Motor neuron (in vitro differentiated cells): ENCODE measurements at places on chromosomes 16 and 17.

- ATAC-seq: peak; percentile 40
Measured at GRCh38 chr17:48023400-48024148, 14.0 kb downstream of the COPZ2 start.

- no peak for ATAC-seq
Measured at GRCh38 chr16:62353355-62353754, 317.1 kb upstream of the CDH8 start.

DNA sequence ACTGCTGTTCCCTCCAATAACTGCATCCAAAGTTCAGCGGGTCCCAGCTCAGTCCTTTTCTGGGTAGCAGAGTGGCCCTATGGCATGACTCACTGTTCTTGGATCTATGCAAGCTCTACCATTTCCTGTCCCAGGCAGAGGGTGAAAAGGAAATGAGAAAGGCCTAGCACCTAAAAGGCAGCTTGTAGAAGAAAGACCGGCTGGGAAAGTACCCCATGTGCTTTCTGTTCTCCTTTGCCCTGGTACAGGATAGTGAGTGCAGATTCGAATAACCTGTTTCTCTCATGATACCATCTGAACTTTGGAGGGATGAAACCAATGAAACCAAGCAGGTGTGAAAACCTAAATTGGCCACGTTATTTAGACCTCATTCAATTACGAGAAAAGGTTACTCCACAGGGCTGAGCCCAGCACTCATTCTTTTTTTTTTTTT, 12.7 kb upstream of the HASPIN start:
- ATAC-seq: no peak

- ATAC-seq: no peak
Measured at GRCh38 chr16:63774302-63774701, 1347.6 kb downstream of the CDH11 start.

DNA sequence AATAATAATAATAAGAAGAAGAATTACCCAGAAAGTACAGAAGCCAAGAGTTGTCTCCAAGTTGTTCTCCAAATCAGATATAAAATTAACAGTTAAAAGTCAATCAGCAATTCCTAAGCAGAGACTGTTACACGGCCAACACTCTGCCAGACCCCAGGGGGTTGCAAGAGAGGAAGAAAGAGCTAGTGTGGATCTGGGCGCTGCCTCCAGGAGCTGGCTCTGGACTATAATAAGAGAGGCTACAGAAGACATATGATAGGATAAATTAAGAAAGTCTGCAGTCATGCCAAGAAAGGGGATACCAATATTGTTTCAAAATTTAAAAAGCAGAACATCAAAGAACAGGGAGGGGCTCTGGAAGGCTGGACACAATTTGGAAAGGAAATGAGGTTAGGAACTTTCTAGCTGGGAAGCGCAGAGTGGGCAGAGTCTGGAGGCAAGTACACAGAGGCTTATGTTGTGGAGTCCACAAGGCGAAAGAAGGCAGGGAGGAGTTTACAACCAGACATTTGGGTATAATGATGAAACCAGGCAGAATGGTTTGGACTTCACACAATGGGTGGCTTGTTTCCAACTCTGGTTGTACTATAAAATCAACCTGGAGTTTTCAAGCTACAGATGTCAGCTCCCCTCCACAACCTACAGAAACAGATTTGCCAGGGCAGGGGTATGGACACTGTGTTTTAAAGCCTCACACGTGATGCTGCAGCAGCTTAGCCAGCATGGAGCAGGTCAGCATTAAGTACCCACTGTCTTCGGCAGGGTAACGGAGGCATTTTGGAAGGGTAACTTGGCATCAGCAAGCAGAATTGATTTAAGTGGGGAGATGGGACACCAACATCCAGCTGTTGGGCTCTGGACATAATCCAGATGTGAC, 49.4 kb downstream of the SLC39A11 start:
- no peak for ATAC-seq

DNA sequence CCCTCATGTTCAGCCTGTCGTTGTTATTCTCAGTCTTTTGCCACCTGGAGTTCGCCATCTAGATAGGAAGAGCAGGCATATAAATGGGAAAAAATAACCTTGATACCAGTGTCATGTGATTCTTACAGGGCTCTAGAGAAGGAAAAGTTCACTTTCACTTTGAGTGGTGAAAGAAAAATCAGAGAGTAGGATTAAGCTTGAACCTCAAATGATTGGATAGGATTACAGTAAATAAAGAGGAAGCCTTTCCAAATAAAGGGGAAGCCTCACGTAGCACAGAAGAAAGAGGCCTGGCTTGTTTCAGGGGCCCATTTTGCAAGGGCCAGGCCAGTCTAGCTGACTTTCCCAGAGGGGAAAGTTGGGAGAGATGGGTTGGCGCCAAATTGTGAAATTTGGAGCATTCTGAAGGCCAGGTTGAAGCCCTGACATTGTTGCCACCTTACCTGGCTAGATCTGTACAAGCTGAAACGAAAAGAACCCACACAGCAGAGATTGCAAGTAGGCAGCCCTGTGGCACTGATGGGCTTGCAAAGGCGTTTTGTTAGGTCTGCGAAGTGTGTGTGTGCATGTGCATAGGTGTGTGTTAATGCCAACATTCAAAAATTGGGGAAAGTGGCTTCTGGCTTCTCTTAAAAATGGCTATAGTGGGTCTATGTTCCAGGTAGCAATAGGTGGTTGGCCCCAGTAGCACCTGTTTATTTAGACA, 38.8 kb downstream of the TMC6 start:
- ATAC-seq: no peak

- no peak for ATAC-seq
Measured at GRCh38 chr16:27425961-27426360, 24.0 kb downstream of the IL21R start.

GRCh38 chr17:17030515-17031211, 11.6 kb upstream of the MPRIP start:
- no peak for ATAC-seq

DNA sequence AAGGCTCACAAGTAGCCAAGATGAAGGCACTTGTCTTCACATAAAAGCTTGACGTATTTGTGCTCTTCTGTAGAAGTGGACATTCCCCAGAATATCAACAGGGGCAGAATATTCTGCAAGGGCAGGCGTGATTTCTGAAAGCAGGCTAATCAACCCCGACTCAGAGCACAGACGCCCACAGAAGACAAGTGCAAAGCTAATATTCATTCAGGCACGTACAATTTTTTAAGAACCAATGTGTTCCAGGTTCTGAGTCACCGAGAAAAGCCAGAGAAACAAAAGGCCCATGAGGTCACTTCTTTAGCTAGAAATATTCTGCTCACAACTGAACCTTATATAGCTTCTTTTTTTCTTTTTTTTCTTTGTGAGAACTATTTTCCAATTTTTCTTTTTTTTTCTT, 121.6 kb downstream of the DNAH9 start:
- peak; percentile 72 for ATAC-seq

DNA sequence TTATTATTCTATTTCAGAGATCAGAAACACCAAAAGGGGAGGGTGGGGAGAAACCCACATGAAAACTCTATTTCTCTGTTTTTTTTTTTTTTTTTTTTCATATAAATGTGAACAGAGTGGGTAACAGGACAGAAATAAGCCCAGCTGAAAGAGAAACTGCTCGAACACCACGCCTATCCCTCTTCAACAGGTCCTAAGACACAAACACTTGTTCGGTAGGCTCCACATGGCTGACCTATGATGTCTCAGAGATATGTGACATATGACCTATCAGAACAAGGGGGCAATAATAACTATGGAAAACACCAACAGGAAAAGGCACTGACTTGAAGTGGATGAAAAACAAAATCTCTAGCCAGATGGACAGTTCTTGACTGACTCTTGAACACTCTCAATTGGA, 44.8 kb downstream of the PARN start:
- ATAC-seq: no peak

DNA sequence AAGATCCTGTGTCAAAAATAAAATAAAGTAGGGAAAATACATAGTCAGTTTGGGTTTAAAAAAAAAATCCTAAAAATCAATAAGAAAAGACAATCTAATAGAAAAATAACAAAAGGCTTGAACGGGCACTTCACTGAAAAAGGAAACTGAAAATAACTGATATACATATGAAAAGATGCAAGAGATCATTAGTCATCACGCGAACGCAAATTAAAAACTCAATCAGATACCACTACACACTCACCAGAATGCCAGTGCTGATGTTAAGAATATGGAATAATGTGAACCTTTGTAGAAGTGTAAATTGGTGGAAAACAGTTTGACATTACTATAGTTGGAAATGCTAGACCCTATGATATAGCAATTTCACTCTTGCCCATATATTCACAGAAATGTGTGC, 14.6 kb downstream of the GNGT2 start:
- ATAC-seq: no peak

DNA sequence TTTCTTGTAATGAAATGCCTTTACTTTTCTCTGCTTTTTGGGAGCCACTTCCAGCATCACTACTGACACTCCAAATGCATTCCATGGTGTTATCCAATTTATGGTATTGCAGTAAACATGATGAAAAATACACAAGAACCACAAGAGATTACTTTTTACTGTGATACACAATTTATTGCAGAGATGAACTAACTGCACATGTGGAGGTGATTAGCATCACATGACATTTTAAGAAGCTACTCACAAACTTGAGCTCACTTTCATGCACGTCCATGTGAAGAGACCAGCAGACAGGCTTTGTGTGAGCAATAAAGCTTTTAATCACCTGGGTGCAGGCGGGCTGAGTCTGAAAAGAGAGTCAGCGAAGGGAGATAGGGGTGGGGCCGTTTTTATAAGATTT, 780.5 kb upstream of the GOT2 start:
- no peak for ATAC-seq

- no peak for ATAC-seq
Measured at GRCh38 chr16:58753711-58754134, 19.6 kb upstream of the GOT2 start.

GRCh38 chr17:63555500-63556156, 5.4 kb downstream of the DCAF7 start:
- ATAC-seq: no peak

DNA sequence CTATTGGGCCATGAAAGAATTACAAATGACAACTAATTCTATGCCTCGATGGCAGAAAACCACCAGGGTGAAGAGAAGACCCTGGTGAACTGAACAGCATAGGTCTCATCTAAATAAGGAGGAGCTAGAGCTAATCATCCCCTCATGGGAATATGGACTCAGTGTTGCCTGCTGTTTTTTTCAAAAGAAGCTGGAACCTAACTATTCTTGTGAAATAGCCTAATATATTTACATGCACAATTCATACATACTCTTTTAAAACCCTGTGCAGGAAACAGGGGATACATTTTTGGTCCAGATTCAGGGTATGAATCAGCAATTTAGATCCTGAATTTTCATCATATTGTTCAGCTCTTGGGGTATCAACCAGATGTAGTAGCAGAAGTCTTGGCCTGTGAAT, 560.6 kb downstream of the TOX3 start:
- no peak for ATAC-seq

- no peak for ATAC-seq
Measured at GRCh38 chr16:85984231-85984880, 85.4 kb downstream of the IRF8 start.

DNA sequence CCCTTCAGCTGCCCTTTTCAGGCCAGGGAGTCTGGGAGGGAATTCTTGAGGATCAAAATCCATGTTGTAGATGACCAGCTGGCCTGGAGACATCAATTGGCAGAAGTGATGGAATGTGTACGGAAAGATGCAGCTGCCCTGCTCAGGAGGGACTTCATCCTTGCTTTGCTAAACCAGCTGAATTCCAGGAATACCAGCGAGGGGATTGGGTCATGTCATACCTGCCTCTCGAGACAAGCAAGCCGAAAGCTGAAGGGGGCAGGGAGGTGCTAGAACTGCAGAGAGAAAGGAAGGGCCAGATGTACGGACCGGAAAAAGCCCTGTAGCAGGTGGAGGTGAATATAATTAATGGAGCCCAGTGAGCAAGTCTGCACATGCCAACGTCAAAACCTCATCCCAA, 25.6 kb upstream of the NTN1 start:
- no peak for ATAC-seq

- no peak for ATAC-seq
Measured at GRCh38 chr16:47413041-47413440, 47.8 kb downstream of the ITFG1 start.

GRCh38 chr16:16095646-16096045, 127.6 kb downstream of the ABCC6 start:
- ATAC-seq: no peak

DNA sequence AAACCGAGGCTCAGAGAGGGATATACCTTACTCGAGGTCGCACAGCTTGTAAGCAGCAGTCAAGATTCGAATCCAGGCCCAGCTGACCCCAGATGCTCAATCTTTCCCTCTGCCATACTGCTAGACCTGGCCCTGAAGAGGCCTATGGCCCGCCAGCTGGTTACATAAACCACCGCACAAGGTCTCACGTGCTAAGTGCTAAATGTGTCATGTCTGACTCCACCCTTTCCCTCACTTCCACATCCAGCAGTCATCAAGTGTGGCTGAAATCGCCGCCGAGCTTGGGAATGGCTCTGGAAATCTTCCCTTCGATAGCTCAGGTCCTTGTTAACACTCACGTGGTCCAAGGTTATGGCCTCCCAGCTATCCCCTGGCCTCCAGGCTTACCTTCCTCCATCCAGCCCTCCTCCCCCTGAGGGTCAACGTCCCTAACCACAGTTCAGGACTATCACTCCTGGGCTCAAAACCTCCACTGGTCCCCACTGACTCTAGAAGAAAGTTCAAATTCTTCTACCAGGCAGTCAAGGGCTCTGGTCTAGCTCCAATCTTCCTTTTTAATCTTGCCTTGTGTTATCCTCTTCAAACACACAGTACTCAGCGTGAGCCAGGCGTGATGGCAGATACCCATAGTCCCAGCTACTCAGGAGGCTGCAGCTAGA, 3.5 kb downstream of the ZBTB4 start:
- ATAC-seq: no peak
